Activated naive CD8-positive, alpha-beta T cell treated with anti-CD3 and anti-CD28 coated beads, Interleukin-2, amount 50 U/mL, for 24 hours (primary cell): ENCODE measurements at places on chromosomes 6 and 20.

- DNase-seq = no peak
Observed at GRCh38 chr20:719068-719467, 43.5 kb upstream of the SCRT2 start.

DNA sequence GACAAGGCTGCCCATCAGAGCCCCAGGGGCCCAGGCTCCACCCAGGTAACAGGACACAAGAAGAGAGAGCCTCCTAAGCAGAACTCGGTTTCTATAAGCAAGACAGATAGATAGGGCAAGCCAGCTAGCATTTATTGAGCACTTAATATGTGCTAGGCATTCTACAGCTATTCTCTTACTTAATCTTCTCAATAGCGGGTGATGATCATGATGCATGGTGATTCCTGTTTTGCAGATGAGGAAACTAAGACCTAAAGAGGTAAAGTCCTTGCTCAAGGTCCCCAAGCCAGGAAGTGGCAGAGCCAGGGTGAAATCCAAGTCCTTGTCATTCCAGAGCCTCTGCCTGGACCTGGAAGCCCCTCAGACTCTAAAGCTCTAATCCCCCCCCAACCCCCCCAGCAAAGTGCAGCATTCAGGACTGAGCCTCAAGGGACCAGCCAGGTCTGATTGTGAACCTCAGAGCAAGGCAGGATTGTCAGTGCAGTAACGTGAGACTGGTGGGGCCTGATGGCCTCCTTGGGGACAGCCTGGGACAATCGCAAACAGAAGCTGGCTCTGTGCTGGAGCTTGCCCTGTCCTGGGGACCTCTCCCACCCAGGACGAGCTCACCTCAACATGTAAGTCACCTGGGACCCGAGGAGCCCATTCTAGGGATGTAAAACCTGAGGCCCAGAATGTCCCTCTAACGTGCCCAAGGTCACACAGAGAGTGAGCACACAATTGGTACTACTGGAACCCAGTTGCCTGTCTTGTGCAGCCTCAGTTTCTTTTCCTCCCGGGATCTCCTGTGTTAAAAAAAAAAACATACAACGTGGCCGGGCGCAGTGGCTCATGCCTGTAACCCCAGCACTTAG is 48.4 kb upstream of the PTGIS start:
- DNase-seq = no peak

DNA sequence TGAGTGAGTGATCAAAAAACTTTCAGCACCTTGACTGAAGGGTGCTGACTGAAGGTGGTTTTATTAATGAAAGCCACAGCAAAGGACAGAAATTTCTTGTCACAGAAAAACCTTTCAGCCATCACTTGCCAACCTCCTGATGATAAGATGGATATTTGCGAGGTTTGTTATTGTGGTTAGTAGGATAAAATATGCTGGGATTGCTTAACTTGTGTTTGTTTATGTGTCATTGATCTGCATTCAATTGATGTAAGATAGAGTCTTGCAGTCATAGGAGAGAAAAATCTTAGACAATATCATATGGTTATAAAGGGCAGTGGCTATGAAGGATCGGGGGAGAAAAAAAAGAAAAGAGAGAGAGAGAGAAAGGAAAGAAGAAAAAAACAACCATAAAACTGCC is 1.2 kb downstream of the TSBP1 start:
- no peak for DNase-seq

DNA sequence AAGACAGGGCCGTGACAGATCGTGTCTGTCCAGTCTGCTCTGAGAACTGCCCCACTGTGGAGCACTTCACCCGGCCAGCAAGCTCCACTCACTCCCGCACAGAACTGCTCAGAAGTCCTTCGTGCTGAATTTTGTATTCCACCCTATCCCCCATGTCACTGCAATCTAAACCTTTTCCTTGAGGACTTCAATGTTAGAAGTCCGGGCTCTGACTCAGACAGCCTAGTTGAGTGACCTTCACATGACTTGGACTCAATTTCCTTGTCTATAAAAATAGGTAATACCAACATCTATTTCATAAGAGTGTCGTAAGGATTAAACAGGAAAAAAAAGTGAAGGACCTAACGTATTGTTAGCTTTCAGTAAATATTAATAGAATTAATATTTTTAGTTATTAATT is 161.6 kb downstream of the QRSL1 start:
- no peak for DNase-seq

- no peak for DNase-seq
Observed at GRCh38 chr6:54114991-54115390, 3.7 kb downstream of the MLIP start.

DNA sequence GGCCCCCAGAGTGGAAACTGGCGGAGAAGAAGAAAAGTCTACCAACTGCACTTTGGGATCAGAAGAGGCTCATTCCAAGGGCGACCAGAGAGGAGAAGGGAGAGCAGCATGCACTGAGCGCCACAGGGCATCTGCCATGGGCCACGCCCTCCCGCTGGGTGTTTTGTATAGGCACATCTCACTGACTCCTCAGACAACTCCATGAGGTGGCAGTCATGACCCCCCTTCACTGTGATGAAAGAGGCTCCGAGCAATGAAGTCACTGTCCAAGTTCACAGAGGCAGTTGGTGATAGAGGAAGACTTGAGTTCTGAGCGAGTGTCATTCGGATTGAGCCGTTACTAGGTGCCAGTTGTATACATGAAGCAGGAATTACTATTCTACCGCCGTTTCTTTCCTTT is 15.4 kb downstream of the BPIFB1 start:
- DNase-seq = no peak

GRCh38 chr6:125700581-125701353 is 48.7 kb upstream of the HEY2 start:
- no peak for DNase-seq

GRCh38 chr6:49576618-49577017 is 26.1 kb downstream of the C6orf141 start:
- no peak for DNase-seq

DNA sequence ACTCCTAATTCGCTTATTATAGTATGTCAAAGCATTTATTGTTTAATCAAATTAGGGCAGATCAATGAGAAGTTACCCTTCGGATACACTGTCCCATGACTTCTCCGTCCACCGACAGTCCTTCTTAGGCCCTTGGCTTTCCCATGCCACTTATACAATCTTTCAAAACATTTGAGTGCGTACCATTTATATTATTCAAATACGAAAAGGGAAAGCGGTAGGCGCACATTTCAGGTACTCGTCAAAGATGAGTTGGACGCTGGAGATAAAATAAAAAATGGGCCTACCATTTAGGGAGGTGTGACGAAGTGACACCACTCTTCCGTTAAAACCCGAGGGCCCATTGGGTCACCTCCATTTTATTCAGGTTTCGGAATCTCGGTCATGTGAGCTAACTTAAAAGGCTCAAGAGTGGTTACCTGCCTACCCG is 542 bp upstream of the AFG1L start:
- no peak for DNase-seq

- DNase-seq = no peak
Observed at GRCh38 chr6:84329516-84329915, 102.1 kb upstream of the CEP162 start.

DNA sequence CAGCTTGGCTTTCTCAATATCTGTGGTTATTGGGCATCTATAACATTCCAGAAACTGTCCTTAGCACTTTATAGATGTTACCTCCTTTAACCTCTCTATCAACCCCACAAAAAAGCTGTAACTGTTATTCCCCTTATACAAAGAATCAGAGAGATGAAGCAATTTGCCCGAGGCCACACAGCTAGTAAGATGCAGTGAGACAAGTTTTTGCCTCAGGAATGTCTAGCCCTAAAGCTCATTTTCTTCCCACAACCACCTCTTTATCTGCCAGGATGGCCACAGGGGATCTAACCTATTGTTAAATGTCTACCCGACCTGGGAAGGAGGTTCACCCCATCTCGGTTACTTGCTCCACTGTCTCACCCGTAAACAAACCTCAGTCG is 31.9 kb upstream of the TCP11 start:
- no peak for DNase-seq

DNA sequence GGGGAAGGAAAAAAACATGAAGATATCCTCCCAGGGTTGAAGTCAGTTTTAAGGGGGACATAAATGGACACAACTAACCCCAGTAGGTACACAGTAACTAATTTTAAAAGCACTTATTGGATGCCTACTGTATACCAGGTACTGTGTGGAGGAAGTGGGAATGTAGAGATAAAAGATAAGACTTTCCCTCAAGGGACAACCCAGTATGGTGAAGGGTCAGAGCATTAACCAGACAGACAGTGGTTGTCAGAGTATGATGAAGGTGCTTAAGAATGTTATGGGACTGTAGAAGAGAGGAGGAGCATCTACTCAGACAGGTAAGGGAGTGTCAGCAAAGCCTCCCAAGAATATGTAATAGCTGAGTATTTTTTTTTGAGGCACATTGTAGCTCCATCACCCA is 906 bp downstream of the ABCF1 start:
- DNase-seq = no peak

DNA sequence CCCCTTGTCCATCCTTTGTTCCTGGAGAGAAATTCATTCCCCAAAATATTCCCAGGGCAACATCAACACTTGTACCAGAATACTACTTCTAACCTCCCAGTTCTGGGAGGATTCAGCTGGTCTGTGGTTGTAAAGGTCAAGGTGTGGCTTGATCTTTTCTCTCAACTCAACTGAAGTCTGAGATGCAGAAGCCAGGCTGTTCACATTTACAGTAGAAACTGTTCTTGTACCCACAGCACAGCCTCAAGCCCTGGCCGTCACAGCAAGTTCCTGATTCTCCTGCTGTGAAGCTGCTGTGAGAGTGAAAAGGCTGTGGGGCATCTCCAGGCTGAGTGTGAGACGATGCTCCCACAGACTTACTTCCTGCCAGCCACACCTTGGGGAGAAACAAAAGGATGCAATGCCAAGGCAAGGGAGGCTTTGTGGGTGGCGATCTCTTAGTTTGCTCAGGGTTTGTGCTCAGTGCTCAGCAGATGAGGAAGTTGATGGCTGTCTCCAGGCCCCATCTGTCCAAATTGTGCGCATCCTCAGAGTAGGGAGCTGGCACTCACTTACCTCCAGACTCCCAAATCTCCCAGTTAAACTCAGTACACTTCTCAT is 143.9 kb upstream of the FOXA2 start:
- DNase-seq = no peak

DNA sequence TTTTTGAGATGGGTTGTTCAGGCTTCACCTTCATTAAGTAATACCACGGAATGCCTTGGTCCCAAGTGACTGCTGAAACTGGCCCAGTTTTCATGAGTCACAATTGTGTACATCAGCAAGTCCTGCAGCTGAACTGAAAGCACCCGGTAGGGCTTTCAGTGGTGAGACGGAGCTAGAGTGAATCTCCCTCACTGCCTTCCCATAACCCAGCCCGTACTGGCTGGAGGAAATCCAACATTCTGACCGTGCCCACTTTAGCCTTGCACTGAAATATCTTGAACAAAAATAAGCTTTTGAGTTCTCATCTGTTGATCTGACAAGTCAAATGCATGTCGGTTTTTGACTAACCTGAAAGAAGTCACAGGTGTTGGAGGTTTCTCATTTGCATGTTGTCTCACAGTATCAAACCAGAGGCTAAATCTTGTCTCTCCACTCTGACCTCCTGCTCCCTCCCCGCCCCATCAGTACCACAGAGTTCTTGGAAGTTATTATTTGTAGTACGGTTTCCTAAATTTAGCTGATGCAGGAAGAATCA is 35.9 kb downstream of the DUSP22 start:
- no peak for DNase-seq

- no peak for DNase-seq
Observed at GRCh38 chr20:33650753-33651561, 11.2 kb upstream of the C20orf144 start.

DNA sequence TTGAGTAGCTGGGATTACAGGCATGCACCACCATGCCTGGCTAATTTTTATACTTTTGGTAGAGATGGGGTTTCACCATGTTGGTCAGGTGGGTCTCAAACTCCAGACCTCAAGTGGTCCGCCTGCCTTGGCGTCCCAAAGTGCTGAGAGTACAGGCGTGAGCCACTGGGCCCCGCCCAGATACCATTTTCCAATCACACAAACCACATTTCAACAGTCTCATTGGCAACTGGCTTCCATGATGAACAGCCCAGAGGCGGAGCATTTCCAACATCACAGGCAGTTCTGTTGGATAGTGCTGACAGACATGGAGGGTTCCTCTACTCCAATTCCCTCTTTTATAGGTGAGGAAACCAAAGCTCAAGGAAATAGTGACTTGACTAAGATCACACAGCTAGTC is 43.9 kb upstream of the PLCB4 start:
- no peak for DNase-seq

DNA sequence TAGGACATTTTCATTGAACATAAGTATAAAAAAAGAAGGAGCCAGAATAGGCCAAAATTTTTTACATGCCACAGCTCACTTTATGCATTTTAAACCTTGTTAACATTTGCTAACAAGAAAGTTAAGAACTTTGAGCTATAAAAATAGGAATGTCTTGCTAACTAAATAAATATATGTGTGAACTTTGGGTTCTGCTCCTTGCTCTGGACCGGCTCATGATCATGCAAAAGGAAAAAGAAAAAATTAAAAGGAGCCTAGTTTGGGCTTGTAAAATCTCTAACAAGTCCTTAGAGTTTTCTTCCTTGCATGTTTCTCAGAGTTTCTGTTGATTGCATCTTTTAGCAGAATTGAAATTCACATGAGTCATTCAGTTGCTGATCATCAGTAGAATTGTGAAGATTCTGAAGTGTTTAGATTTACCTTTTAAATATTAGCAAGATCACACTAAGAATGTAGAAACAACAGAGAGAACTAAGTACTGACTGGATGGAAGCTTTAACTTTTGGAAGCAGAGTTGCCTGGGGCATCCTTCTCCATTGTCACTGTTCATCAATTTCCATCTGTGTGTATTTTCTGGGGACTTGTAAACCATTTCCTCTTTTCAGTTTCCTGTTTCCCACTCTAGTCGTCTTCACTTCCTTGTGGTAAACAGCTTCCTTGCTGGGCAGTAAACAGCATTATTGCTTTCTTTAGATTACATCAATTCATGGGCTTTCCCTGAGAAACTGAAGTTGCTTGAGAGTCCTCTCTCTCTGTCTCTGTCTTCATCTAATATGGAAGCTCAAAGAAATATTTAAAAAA is 458.4 kb upstream of the BTBD3 start:
- no peak for DNase-seq

DNA sequence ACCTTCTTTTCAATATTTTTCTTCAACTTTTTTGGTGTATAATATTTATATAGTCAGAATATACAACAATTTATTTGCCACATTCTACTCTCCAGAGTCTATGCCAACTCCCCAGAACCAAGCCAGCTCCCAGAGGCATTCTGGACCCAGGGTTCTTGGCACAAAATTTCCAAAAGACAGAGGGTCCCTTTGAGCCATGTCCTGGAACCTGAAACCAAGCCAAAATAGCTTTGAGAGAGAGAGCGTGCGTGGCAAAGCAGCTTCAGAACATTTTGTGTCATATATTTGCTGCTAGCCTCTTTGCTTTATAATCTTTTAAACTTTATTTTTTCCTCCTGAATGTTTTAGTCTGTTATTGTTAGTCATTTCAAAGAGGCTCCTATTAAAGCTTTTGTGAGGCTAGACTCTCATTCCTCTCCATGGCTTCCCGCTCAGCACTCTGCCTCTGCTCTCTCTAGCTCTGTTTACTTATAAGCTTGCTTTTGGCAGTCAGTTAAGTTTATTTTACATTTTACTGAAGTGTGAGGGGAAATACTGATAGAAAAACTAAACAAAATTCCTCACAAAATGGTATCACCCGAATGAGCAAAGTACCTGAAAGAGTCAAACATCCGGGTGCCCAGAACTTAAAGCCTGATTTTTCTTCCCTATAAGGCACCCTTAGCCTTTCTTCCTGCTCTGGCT is 605.1 kb upstream of the ID4 start:
- no peak for DNase-seq

- DNase-seq = no peak
Observed at GRCh38 chr6:132708771-132709170, 5.1 kb downstream of the VNN1 start.
